Renal cortical epithelial cell (primary cell): ENCODE measurements at places on chromosomes 13 and 19.

DNA sequence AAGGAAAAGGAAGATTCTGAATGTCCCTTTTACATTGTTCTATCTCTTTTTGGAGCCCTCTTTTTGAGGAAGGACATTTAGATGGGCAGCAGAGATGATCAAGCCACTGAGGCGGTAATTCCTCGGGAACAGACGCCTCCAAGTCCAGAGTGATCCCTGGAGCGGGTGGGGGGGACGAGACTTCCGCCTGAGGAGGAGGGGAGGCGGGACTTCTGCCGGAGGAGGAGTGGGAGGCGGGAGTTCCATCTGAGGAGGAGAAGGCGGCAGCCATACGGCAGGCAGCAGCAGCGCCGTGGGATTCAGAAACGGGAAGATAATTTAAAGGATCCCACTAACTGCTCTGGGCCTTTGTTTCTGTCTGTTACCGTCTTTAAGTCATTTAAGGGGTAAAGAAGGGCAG is 37.6 kb upstream of the CD177 start:
- DNase-seq, result no peak

DNA sequence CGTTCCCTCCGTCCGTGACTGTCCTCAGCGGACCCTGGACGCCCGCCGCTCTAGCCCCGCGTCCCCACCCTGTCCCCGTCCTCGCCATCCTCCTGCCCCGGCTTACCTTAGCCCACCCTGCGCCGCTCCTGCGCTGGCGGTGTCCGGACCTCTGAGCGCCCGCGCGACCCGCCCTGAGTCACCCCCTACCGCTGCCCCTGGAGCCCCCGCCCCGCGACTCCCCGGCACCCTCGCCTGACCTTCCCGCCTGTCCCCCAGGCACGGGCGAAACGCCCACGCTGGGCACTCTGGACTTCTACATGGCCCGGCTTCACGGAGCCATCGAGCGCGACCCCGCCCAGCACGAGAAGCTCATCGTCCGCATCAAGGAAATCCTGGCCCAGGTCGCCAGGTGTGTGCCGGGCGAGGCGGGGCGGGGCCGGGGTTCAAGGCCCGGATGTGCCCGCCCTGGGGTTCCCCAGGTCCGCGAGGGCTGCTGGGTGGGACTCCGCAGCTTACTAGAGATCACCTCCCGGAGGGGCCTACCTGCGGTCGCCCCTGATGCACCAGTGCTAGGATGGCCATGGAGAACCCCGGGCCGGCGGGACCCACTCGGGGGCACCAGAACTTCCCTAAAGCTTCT is 5.1 kb downstream of the HMG20B start:
- no peak for DNase-seq

- DNase-seq, result no peak
Measured at GRCh38 chr19:38813323-38813722, 578 bp upstream of the LGALS4 start.

- DNase-seq, result no peak
Measured at GRCh38 chr19:47848823-47849473, 10.1 kb upstream of the TPRX2 start.

DNA sequence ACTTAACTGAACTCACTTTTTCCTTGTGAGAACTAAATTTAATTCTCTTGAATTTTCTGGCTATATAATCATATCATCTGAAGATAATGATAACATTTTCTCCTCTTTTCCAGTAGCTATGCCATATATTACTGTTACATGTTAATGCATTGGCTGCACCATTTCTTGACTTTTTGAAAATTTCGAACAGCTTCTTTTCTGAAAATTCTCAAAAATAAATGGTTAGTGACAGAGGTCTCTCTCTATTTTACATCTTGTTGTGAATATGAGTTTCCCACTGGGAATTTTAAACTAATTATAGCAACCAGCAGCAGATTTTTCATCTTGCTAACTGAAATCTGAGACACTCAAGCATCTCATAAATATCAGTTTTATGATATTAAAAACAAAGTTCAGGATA is 30.6 kb downstream of the MBNL2 start:
- no peak for DNase-seq

GRCh38 chr13:110304256-110304655 is 2.7 kb downstream of the COL4A1 start:
- DNase-seq, result peak; percentile 92

DNA sequence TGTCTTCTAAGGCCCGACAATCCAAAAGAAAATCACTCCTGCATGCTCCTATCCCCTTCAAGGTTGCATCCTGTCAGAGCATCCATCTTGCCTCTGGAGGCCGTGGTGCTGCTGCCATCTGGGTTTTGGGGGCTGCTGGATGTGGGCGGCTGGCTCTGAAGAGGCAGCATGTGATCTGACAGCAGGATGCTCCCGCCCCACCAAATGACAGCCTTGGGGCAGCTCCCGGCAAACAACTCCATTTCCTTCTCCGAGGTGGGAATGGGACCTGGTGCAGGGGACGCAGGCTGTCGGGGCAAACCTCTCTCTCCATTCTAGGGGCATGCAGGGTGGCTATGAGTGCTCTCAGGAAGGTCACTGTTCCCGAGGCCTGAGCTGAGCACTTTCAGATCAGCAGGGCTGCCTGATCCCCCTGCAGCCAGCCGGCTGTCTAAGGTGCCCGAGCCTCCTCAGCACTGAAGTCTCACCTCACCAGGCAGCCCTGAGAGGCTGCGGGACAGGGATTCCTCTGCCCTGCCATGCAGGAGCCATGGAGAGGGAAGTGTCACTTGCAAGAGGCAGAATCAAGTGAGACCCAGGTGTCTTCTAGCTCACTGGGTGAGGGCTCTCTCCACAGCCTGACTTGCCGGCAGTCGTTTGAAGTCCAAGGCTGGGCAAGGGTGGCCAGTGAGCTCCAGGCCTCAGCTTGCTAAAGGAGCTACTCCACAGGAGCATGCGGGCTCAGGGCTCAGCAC is 28.8 kb downstream of the TSSK6 start:
- no peak for DNase-seq

DNA sequence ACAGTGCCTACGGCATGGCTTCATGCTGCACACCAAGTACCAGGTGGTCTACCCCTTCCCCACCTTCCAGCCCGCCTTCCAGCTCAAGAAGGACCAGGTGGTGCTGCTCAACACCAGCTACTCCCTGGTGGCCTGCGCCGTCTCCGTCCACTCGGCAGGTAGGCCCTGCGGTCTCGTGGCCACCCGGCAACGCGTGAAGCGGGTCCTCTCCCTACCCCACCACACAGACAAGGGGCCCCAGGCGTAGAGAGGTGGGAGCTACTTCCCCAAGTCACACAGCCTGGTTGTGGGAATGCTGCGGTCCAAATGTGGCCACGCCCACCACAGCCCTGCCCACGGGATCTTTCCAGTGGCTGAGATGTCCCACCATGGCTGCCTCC is 4.0 kb downstream of the DCAF15 start:
- no peak for DNase-seq

DNA sequence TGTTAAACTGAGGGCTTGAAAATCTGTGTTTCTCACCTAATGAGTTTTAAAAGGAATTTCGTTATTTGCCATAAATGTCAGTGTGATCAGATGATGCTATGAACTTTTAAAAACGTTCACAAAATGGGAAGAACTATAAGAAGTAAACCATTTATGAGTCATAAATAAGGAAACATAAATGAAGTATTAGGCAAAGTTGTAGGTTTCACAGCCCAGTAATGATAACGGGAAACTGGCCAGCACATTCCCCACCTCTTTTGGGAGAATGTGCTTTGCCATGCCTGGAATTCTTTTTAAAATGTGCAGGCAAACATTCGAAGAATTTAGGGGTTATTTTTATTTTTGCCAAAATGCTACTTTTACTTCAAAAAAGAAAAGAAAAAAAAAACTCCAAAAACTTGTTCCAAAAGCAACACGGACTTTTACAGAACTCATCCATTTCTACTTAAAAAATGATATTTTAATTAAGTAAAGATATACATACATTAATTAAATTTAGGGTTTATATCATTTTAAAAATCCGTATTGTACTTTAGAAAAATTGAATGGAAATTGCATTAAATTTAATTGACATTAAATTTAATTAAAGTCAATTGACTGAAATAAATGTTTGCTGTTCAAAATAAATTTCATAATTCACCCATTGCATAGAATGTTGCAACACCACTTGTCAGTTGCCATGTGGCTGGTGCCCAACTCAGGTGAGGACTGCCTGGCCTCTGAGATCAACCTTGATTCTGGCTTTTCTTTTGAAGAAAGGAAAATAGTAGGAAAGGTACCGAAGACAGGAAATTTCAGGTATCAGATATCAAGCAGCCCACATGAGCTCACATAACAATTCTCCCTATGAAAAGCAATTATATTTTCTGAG is 1198.5 kb downstream of the EFNB2 start:
- DNase-seq, result no peak

DNA sequence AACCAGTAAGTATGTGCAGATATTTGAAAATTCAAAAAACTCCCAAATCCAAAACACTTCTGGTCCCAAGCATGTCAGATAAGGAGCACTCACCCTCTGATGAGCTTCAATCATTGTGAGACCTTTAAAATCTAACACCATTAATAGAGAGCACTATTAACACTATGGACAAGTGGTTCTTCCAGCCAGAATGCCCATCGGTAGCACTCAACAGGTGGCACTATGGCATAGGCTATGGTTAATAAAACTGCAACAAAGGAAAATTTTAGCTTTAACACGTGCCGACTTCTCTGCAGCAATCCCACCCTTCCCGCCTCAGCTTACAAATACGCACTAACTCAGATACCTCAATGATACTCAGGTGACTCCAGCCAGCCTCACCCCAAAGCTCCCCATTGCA is 62.3 kb downstream of the COL4A2 start:
- no peak for DNase-seq

GRCh38 chr19:8302357-8302691 is 5.8 kb downstream of the CD320 start:
- no peak for DNase-seq

DNA sequence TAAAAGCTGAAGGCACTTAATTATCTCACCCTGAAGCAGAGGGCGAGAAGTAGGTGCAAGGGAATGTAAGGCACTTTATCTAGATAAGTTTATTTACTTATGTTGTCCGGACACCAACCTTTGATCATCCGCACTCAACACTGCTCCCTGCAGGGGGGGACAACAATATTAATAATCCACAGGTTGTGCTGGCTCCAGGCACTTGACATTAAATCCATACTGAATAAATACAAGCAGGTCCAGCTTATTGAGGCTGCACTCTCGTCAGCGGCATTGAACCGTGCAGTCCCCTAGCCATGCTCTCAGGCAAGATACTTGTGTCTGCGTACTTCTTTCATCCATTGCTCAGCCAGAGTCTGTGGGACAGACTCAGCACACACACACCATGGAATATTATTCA is 374.5 kb upstream of the NBEA start:
- no peak for DNase-seq

DNA sequence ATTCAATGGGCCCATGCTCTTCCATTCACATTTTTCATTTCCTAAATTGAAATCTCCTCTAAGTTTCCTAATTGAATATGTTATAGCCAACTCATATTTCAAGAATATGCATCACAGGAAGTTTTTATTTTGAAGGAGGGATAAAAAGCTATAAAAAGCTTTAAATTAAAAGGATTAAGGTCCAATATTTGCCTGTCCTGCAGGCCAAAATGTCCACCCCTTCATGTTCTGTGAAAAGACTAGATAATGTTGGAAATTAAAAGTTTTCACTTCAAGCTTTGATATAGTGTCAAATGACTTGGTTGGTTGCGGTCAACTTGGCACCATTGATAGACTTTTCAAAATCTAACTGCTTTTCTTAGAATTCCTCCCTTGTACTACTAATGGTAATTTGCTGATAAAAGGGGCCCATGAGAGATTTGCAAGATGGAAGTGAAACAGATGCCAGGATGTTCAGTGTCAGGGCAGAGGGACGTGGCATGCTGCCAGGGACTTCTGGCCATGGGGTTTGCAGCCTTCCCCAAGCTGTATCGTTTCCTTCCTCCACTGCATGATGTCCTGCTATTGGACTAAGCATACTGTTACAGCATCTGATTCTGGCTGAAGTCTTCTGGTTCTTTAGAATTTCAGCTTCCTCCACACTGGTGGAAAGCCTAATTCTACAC is 547.3 kb upstream of the MIR17HG start:
- DNase-seq, result no peak

DNA sequence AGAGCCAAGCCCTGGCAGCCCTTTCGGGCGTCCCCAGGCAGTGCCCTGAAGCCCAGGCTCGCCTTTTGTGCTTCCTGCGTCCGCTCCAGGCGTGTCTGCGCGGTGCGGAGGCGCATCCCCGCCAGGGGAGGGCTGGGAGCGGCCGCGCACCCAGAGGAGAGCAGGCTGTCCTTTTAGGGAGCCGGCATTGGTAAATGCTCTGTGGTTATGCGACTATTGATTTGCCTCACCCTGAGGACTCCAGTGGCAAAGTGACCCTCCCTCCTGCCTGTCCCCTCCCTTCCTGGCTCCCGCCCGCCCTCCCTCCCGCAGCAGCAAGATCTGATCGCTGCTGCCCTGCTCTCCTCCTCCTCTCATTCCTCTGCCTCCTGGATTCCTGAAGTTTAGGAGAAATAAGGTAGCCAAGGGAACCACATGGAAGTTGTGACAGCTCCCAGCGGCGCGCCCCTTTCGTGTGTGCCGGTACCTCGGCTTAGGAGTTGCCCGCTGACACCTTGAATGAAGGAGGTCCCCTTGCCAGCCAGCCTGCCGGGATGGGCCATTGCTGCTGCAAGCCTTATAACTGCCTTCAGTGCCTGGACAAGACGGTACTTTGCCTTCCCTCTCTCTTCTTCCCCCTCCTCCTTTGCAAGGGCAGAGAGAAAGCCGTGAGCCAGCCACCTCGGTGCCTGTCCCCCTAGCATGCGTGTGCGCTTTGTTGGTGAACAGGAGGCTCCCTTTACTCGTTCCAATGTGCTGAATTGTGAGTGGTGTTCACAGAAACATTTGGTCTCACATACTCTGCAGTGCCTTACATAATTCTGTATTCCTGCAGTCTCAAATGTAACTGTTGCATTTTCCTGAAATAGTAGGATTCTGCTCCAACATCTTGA is 166.9 kb downstream of the SLC7A1 start:
- DNase-seq, result no peak

GRCh38 chr13:80168089-80168850 is 172.7 kb downstream of the SPRY2 start:
- DNase-seq, result peak; percentile 18

- no peak for DNase-seq
Measured at GRCh38 chr19:29872224-29872731, 60.5 kb downstream of the CCNE1 start.

GRCh38 chr13:52034616-52035226 is 10.2 kb downstream of the UTP14C start:
- peak; percentile 13 for DNase-seq

DNA sequence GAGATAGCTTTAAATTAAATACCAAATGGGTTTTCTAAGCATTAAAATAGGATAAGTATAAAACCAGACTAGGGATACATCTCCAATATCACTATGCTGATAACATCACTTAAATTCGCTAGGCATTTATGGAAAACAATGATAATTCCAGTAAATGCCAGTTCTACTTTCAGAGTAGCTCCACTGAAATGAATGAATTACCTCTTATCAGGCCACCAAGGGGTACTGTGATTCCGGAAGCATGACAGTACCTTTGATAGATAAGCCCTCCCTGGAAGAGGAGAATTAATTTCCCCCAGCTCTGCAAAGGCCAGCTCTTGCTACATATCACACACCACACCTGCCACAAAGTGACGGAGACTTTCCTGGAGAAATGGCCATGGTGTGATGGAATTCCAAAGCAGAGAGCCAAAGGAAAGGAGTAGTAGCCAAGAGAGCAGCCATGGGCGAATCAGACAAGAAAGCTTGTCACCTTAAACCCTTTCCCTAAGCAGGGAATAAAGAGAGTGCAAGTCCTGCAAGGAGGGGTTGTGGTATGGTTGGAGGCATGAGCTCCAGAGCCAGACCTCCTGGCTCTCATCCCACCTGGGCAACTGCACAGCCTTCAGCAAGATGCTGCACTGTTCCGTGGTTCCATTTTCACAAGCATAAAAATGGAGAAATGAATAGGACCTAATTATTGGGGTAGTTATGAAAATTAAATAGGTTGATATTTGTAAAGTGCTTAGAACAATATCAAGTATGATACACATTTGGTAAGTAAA is 423.1 kb downstream of the FGF14 start:
- DNase-seq, result no peak
